ENCODE measurements at places on chromosomes 5 and 9. TPM values are rescaled to one million over a fixed set of nuclear protein-coding genes. Genes with fewer than 3 reads are reported as not detected.

The FYB1 gene
- total RNA-seq: not detected

The OTULIN gene
- total RNA-seq: 13.6 TPM

The TMEM171 gene
- 5.5 TPM for total RNA-seq

The PCDHB10 gene
- 0.43 TPM for total RNA-seq

The TMC1 gene
- 0.86 TPM for total RNA-seq

The SOX30 gene
- not detected for total RNA-seq

The SLC31A1 gene
- 102 TPM for total RNA-seq

The NMUR2 gene
- total RNA-seq: under 0.01 TPM

The AIF1L gene
- 0.22 TPM for total RNA-seq

The CDC25C gene
- 13.3 TPM for total RNA-seq

The SLC36A2 gene
- not detected for total RNA-seq

The KIF20A gene
- 0.66 TPM for total RNA-seq

The NUDCD2 gene
- total RNA-seq: 2.6 TPM

The PCDHB11 gene
- total RNA-seq: 0.29 TPM

The HAND1 gene
- 0.14 TPM for total RNA-seq

The ARHGEF37 gene
- 0.44 TPM for total RNA-seq

The SPATA31D1 gene
- total RNA-seq: not detected

The PDE6A gene
- not detected for total RNA-seq

The CDH18 gene
- not detected for total RNA-seq

The LYRM7 gene
- 7.3 TPM for total RNA-seq

The GALT gene
- 29.3 TPM for total RNA-seq

The ENTPD2 gene
- total RNA-seq: not detected

The RAD50 gene
- 48.4 TPM for total RNA-seq
